ENCODE measurements at places on chromosomes 7 and 10.

DNA sequence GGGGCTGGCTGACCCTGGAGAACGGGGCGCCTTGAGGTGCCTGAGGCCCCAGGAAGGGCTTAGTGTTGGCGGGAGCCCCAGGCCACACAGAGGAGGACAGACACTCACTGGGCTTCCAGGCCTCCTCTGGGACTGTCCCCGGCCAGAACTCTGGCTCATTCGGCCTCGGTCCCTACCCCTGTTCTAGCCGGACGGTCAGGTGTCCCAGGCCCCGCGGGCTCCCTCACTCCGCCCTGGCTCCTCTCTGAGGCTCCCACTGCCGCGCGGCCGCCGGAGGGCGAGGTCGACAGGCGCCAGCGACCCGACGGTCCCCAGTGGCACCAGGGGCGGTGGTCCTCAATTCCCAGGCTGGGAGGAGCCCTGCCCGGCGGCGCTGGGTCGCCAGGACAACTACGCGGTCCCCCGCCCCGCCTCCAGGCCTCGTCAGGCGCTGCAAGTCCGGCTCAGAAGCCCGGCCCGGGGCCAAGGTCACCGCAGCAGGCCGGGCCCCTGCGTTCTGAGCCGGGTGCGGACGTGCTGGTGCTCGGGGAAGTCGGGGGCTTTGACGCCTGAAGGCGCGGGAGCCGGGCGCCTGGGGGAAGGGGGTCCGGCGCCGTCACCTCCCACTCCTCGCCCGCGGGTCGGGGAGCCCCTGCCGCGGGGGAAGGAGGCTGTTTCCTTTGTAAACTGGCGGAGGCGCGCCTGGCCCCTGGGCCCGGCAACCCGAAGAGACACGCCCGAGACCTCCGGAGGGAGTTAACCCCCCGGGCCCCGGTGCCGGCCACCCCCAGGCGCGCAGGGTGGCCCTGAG lies 1.1 kb upstream of the PWWP2B start:
- DNase-seq = peak; percentile 42

DNA sequence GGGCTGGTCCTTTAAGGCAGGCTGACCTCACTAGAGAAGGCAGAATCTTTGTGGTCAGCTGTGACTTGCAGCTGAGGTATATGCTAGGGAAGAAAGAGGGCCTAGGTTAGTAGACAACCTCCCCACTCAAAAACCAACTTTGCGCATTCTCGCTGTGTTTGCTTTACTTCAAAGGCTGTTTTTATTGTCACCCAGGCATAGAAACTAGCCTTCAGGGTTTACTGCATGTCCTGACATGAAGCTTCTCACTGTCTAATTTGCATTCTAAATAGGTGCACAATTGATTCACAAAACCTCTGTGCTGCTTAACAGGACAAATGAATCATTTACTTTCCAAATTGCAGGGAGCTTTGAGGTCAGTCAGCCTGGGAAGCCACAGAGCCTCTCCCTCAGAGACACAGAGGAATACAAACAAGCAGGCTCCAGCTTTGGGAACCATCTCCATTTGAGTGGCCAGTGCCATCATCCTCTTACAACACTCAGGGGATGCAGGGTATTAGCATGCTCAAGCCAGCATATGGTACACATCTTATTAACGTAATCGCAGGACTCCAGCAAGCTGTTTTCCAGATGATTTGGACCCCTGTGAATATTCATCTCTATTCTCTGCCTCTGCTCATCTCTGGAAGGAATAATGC lies 596.4 kb upstream of the GHITM start:
- peak; percentile 21 for DNase-seq

GRCh38 chr7:42254217-42254616 lies 17.2 kb upstream of the GLI3 start:
- DNase-seq = peak; percentile 65

DNA sequence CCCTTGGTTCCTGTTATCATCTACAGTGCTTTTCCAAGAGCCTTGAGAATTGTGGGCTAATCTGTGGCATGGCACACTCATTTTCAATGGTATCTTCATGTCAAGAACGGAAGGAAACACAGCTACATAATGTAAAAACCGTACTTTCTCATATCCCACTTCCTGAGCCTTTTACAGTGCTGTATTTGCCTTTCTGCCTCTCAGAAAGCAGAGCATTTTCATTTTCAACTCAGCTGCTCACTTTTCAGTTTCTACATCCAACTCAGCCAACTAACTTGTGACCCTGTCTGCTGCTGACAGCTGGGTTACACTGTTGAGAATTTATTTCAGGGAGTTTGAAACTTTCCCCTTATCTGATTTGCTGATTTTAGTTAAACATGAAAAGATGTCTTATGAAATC lies 875.8 kb upstream of the KCND2 start:
- DNase-seq = no peak

GRCh38 chr10:119650692-119651513 lies at the start of gene BAG3:
Gene BAG3 (plus strand): TSS chr10:119651380. CDS start chr10:119651676, 296 bp downstream.
- peak; percentile 94 for DNase-seq

GRCh38 chr10:4013651-4014121 lies 228.7 kb upstream of the KLF6 start:
- no peak for DNase-seq

GRCh38 chr7:80724249-80724871 lies 85.9 kb downstream of the CD36 start:
- peak; percentile 64 for DNase-seq

- DNase-seq = peak; percentile 46
These were observed 5.8 kb upstream of the KCNH2 start for GRCh38 chr7:150983893-150984368.

- peak; percentile 29 for DNase-seq
These were observed 21.7 kb downstream of the CCM2 start for GRCh38 chr7:45021604-45022296.

- no peak for DNase-seq
These were observed 886 bp downstream of the NSUN6 start for GRCh38 chr10:18650404-18650997.

DNA sequence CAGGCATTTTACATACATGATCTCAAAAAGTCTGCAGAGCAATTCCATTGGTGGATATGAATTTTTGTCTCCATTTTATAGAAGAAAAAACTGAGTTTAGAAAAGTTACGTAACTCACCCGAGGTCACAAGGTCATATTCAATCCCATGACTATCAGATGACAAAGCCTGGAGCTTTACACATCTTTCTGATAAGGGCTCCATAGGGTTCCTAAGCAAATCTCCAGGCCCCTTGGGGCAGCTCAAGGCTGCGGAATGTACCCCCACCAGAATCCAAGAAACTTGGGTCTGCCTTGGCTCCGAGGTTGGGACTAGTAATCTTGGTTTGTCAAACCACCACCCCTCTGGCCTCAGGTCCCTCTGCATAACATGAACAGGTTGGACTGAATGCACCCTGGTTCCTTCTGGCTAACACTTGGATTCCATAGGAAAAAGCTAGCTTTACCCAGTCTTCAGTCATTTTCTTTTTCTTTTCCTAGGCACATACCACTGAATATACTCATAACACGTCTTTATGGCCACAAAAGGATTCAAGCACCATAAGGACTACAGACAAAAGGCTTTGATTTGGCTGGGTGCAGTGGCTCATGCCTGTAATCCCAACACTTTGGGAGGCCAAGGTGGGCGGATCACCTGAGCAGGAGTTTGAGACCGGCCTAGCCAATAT lies 55.5 kb downstream of the PIP4K2A start:
- no peak for DNase-seq

- peak; percentile 55 for DNase-seq
These were observed 1247.8 kb downstream of the GATA3 start for GRCh38 chr10:9302140-9302746.

DNA sequence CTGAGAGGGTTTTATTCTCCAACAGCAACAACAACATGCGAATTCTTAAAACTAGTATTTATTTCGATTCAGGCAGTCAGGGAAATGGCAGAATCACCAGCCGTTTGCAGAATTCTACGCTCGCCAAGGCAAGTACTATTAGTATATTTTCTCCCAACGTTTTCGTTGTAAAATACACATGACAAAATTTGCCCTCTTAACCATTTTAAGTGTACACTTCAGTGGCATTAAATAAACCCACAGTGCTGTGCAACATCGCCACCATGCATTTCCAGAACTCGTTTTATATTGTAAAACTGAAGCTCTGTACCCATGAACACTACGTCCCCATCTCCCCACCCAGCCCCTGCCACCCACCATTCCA lies 10.8 kb downstream of the EN2 start:
- no peak for DNase-seq

DNA sequence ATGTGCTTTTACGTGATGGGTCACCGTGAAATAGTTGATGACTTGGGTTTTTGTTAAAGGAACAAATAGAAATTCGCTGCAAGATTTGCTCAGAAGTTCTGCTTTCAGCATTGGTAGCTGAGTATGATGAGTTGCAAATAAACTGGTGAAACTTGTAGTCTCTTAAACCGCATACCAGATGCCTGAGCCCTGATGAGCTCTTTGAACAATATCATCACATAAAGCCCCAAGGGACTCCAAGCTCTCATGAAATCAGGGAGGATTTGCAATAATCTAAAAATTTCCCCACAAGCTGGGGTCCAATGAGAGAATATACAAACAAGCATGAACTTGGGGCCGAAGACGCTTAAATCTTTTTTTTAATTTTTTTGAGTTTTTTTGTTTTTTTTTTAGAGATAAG lies 312.4 kb downstream of the CALN1 start:
- DNase-seq = peak; percentile 65

GRCh38 chr10:120477021-120477742 lies 20.2 kb downstream of the PLPP4 start:
- DNase-seq = peak; percentile 70

DNA sequence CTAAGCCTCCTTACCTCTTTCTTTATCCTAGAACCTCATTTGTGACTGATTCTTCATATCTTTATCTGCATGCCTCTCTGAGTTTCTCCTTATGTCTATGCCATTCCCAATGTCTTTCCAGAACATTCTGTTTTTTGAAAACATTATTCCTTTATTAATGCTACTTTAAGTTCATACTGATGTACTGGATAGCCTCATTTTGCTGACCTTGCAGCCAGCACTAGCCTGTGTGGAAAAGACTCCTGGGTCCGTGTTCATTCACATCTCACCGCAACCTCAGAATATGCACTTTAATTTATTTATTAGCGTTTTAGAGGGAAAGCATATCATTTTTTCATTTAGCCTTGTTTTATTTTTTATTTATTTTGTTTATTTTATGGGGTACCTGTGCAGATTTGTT lies 208.1 kb upstream of the NPVF start:
- no peak for DNase-seq

DNA sequence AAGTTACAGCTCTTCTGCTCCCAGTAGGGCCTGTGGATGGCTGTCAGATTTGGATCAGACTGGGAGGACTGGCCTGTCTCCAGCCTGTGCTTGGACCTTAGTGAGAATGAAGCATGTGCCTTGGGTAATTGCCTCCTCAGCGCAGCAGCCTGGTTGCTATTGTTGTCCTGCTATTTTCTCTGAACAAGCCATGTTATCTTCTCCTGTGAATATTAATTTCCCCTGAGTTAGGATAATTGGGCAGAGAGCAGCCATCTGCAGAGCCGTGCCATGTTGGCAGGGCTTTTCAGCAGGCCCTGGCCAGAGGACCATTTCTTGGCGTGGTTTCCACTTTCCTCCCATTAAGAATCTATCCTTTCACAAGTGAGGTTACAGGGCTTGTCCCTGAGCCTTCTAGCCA lies 497.3 kb downstream of the SORCS3 start:
- no peak for DNase-seq

DNA sequence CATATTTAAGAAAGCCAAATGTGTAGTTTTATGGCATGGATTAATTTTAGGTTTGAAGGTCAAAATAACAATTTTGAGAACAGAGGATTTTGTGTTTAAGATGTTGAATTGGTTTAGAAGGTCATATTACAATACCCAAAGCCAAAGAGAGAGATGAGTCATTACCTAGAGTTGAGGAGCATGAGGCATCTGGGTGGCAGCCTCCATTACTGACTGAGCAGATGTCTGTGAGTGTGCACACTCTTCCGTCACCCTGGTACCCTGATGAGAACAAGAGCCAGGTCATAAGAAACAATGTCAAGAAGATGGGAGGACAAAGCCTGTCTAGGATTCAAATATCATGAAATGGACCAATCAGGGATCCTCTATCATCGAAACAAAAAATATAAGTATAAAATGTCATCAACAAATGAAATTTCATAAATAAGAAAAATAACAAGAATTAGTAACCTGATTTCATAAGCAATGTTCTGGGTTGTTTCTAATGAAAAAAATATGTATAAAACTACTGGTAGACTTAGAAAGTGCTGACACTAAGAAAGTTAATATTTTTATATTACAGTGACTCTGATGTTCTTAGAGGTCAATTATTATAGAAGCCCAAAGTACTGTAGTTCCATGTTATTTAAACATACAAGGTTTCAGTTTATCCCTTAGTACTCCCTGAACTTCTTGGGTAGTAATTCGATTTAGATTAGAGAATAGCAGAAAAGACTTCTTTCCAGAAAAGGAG lies 20.0 kb downstream of the CUBN start:
- peak; percentile 81 for DNase-seq

DNA sequence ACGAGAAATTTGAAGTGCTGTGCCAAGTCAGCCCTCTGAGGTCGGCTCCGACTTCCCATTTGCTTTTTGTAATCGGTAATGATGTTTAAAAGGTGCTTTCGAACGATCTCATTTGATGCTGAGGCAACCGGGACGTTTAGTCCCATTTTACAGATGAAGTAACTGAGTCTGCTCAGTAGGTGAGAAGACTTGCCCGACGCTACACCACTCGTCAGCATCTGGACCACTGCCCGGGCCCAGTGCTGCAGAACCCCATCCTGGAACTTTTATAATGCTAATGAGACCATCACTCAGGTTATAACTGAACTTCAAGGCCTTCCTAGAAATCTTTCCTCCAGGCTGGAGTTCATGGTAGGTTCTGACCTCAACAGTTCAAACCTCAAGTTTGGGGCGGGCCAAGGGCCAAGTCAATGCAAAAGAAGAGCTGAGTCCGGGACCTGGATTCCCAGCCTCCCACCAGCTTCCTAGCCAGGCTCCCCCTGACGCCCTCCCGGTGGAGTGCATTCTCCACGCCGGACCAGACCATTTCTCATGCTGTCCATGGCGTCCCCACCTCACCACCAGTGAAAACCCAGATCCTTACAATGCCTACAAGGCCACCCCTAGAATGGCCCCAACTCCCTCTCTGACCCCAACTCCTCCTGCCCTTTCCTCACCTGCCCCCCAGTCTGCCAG lies 699 bp upstream of the PDLIM1 start:
- no peak for DNase-seq

- DNase-seq = no peak
These were observed 75.4 kb downstream of the JAZF1 start for GRCh38 chr7:28105234-28105633.

DNA sequence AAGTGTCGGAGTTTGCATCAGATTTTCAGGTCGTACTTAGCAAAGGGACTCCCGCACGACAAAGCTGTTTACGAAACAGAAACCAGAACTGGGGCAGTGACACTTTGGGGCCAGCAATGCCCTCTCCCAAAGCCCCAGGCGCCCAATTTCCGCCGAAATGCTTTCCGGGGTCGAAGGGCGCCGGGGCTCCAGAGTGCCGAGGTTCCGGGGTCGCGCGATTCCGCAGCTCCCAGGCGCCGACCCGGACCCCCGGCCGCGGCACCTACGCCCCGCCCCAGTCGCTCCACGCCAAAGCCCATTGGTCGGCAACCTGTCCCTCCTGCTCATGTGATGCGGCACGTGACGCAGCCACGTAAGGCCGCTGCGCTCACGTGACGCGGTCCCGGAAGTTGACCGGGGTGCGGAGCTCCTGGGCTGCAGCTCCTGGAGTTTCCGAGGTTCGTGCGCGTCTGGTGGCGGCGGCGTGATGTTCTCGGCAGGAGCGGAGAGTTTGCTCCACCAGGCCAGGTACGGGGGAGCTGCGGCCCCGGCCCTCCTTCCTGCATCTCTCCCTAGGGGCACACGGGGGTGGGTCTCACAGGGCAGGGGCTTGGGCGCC lies at the start of gene AP5Z1:
AP5Z1 (plus strand) TSS at position 374 of the 598 bp plus-strand sequence; CDS start at position 467, 93 bp downstream.
- peak; percentile 100 for DNase-seq

- DNase-seq = no peak
These were observed 390.3 kb downstream of the GRID1 start for GRCh38 chr10:85976267-85976793.

Measured in AG08395 (cell line).